AG04450 (cell line): ENCODE measurements at places on chromosomes 5 and 9.

- no peak for DNase-seq
These were observed 244.2 kb downstream of the FOXD4L6 start for GRCh38 chr9:40884072-40884901.

DNA sequence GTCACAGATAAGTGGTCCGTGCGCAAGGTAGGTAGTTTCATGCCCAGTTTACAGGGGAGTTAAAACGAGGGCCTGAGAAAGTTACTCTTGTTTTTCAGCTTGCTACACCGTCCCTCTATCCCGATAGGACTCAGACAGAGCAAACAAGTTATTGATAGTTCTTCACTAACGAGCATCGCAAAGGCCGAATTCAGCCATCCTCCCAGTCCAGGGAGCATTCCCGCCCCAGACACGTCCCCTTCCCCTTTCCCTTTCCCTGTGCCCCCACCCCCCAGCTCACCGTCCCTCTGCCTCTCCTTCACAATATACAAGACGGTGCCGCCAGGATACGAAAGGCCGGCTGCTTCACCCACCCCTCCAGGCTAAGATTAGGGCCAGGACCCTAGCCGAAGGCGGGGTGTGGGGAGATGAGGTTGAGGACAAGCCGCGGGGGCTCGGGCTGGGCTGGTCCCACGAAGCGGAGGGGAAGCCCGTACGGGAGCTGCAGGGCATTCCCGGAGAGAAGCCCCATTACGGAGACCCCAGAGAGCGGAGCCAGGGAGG lies 599 bp downstream of the KIAA1191 start:
- no peak for DNase-seq

DNA sequence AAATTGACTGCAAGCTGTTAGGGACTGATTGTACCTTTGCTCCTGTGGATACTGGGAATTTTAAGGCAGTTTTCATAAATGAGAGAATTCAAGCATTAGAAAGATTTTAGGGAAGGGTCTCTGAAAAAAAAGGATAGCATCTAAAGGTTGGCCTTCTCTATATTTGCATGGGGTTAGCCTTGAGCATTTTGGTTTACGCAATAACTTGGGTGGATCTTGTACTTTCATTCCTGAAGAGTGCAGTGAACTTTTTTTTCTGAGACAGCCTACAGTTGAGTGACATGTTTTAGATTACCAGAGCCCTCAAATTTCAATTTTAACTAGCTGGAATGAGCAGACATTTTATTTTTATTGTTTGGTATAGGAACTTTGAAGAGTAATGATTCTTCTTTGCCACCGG lies 91.6 kb upstream of the NR3C1 start:
- DNase-seq = no peak

DNA sequence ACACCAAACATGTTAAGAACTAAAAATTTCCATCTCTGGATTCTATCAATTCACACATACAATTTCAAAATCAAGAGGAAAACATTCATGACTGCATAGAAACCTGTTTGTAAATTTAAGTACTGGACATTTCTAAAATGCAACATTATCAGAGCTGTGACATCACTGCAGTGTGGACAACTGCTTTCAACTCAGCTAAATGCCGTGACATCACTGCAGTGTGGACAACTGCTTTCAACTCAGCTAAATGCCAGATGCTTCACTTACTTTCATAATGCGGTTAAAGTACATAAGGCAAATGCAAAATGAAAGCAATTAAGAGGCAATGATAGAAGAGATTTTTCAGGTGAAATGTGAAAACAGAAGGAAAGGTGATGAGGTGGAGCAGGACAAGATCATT lies 161.5 kb downstream of the ARL15 start:
- no peak for DNase-seq

DNA sequence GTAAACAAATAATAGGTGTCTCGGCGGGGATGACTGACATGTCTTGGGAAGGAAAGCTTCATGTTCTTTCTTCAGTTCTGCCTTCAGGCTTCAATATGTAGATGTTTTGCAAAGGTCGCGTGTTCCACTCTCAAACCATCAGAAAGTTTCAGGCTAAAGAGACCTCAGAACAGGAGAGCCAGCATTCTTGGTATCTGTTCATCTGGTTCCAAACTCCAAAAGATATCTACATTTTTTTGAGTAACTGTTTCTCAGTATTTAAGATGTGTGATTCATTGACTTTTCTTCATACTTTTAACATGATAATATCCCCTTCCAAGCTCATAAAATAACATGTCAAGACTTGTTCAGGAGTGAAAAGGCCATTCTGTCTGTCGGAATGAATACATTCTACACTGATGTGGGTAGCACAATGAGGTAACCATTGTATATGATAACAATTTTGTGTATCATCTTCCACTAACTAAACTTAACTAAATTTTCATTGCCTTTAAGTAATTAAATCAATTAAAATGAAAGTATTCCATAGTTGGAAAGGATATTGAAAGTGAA lies 183.6 kb downstream of the CFAP90 start:
- DNase-seq = no peak

- DNase-seq = no peak
These were observed 38.3 kb downstream of the PIK3R1 start for GRCh38 chr5:68253624-68254585.

DNA sequence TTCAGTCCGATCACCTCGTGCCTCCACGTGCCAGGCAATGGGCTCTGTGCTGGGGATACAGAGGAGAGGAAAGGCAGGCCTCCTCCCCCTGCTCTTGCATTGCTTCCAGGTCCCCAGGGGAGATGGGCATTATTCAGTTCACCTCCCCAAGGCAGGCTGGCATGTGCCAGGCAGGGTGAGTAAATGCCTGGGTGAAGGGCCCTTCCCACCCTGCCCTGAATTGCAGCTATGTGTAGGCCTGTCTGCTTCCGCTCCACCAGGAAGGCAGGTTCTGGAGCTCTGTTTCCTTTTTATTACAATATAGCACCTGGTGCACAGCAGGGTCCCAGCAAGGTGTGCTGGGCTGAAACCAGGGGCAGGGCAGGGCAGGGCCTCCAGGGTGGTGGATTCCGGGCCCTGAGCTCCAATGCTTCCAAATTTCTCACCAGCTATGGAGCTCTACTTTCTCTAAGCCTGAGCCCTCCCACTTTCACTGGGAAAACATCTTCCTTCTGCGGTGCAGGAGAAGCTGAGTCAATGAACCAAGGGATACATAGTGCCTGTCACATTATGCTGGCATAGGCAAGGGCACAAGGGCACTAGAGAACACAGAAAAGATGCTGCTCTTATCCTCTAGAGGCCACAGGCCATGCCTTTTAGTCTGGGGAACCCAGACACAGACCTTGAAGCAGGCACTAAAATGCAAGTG lies 42.0 kb downstream of the SHB start:
- DNase-seq = no peak

DNA sequence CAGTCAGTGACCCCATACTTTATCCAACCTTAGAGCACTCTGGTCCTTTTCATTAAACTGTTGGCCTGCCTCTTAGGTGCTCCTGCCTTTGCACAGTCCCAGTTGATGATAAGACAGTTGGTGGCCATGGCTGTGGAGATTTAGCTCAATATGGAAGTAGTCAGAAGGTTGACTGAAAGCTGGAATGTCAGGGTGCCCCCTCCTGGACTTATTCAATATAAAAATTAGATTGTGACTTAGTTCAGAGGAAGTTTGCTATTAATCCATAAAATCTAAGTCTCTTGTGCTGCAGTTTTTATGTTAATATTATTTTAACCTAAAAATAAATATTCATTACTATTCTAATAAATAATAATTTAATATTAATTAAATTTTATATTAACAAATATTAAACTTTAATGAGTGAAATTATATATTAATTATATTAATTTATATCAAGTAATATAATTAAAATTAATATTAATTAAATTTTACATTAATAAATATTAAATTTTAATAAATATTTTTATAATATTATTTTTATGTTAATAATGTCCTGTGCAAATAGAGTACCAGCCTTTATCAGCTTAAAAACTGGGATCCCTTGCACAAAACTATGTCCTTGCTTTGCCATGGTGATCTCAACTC lies 77.7 kb upstream of the ADAMTSL1 start:
- DNase-seq = no peak
